T-cell (primary cell): ENCODE measurements at places on chromosomes 5 and 9. TPM values are rescaled to one million over a fixed set of nuclear protein-coding genes. Genes with fewer than 3 reads are reported as not detected.

Gene DEPDC1B
- total RNA-seq, result 0.64 TPM

DNA sequence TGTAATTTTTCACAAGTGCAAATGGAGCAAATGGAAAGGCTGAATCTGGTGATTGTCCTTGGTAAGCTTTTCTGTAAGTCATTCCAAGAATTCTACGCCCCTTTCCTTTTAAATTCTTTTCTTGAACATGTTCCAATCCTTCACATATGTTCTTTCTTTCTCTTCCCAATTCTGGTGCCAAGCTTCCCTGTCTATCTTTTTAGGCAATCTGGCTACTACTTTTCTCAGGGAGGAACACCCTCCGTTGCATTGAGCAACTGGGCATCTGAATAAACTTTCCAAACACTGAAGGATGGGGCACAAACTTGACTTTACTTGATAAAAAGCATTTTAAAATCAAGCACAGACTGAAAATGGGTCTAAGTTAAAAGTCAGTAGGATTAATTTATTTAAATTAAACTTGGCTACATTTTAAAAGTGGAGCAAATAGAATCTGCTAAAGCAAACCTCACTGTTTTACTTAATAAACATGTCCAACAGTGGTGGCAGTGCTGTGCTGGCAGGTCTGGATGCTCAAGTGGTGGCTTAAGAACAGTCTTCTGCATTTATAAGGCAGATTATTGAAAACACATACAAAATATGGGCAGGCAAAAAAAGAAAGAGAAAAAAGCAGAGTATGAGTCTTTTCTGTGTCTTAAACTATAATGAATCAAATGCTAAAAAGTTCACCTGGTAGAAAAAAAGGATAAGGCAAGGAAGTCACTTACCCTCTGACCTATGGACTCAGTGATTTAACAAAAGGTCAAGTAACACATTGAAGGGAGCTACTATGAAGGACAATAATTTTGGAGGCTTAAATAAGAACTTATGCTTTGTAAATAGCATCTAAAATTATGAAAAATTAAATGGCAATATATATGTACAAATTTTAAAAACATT, 5.4 kb downstream of the ELL2 start:
- no peak for DNase-seq

- no peak for DNase-seq
These were observed 141.9 kb downstream of the PBX3 start for GRCh38 chr9:125889112-125889475.

DNA sequence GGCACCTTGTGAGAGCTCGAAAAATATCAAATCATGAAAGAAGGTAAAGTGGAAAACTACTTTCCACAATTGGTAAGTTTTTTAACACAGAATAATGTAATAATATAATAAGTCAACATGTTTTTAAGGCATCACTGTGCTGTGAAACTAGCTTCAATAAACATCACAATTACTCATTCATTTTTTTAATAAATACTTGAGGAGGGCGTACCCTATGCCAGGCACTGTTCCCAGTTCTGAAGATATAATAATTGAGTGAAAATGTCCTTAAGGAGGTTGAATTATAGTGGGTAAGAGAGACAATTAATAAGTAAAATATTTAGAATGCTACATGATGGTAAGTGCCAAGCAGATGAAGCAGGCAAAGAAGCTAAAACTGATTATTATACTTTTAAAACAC, 381.4 kb downstream of the ELAVL2 start:
- DNase-seq, result no peak

DNA sequence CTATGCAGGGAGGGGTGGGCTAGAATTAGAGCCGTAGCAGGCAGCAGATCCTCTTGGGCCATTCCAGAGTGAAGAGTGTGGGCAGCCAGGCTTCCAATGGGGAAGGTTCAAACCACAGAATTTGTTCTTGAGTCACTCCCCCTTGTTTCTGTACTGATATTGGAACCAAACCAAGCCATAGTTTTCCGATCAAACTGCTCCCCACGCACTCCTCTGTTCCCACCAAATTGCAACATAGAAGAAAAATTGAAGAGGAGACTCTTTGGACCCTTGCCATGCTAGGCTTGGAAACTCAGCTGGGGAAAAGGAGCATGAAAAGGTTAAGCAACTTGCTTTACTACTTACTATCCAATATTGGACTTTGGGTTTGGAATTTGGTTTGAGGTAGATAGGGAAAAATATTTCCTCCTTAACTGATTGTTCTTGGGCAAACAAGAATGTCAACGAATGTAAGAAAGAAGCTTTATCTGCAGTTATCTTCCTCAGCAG, 165.8 kb upstream of the NR3C1 start:
- DNase-seq, result no peak

DNA sequence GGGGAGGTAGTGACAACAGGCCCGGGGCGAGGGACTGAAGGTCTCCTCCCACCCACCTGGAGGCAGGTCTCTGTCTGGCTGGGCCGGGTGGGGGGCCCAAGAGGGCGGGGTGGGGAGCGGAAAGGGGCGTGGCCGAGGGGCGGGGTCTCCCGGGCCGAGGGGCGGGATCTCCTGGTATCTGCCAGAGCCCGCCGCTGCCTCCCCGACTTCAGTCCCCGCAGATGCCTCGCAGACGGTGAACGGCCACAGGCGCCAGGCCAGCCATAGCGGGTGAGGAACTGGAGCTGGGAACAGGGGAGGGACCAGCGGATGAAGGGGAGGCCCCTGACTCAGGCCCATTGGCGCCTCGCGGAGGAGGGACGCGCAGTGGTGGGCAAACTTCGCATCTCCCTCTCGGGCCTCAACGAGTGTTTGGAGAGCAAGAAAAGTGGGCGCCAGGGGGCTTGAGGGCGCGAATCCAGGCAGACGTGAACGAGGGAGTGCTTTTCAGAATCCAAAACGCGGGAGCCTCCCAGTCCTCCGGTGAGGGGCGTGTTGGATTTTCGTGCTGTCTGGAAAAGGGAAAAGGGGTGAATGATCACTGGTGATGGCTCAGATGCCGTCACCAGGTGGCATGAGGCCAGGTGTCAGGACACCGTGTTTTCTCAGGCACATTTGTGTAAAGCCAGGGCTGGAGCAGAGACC, at the start of gene ADGRD2:
ADGRD2 (plus strand) TSS at position 211 of the 684 bp plus-strand sequence. CDS start 1,216 bp downstream, outside the sequence.
- no peak for DNase-seq
